Neural crest cell (in vitro differentiated cells): ENCODE measurements at places on chromosomes 13 and 19. TPM values are rescaled to one million over a fixed set of nuclear protein-coding genes. Genes with fewer than 3 reads are reported as not detected.

The WTIP gene
- 15.1 and 17.0 TPM in 2 replicates for total RNA-seq

The ZFP14 gene
- total RNA-seq: 10.6 and 12.3 TPM in 2 replicates

GRCh38 chr19:662207-662961 is 630 bp downstream of the RNF126 start:
- H3K27me3 ChIP-seq: peaks cover 5% of the 10 kb centered on the region
- peaks cover 2% of the 10 kb centered on the region for H3K36me3 ChIP-seq
- peak overlapping the region; percentile 86 for H3K4me3 ChIP-seq
- no peak overlapping the region for H3K27ac ChIP-seq

The ZNF540 gene
- total RNA-seq: 1.0 and 1.3 TPM in 2 replicates

The ANGPTL8 gene
- total RNA-seq: not detected in 2 replicates

DNA sequence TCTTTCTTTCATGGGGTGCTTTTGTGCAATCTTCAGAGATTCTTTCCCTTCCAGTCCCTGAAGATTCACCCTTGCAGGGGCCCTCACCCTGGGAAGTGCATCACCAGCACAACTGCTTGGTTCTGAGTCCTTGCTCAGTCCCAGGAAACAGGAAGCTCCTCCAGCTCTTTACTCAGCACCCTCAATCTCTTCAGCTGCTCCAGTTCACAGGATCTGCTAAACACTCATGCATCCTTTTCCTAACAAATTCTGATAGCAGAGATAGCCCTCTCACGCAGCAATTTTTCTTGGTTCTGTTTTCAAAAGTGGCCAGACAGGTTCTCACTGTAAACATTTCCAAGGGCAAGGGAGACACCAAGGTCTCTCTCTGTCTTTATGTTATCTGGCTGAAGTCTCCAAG is 823.1 kb downstream of the LIG4 start:
- no peak for DNase-seq
- H3K4me1 ChIP-seq: peaks cover 15% of the 10 kb centered on the region
- H3K27ac ChIP-seq: no peak overlapping the region
- no peaks in the 10 kb centered on the region for H3K27me3 ChIP-seq
- no peak overlapping the region for H3K4me3 ChIP-seq
- H3K36me3 ChIP-seq: no peaks in the 10 kb centered on the region

DNA sequence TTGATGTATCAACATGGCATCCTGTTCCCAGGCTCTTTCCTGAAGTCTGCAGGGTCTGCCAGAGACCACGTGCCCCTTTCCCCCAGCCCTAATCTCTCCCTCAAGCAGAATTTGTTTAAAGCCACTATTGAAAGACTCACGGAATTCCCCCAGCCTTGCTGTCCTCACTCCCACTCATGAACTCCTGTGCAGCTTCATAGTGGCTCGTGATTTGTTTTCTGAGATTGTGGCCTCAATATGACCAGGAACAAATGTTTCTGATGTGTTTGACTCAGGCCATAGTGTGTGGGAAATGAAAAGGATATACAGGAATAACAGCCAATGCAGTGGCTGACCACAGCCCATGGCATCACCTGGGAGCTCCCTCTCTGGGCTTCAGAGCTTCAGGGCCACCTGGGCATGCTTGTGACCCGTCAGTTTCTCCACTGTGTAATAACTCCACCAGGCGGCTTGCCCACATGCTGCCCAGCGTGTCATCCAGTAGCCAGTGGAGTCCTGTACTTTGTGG is 8.1 kb upstream of the SERPINE3 start:
- H3K36me3 ChIP-seq: no peaks in the 10 kb centered on the region
- no peak for DNase-seq
- no peak overlapping the region for H3K4me3 ChIP-seq

The ZIM2 gene
- not detected in 2 replicates for total RNA-seq

DNA sequence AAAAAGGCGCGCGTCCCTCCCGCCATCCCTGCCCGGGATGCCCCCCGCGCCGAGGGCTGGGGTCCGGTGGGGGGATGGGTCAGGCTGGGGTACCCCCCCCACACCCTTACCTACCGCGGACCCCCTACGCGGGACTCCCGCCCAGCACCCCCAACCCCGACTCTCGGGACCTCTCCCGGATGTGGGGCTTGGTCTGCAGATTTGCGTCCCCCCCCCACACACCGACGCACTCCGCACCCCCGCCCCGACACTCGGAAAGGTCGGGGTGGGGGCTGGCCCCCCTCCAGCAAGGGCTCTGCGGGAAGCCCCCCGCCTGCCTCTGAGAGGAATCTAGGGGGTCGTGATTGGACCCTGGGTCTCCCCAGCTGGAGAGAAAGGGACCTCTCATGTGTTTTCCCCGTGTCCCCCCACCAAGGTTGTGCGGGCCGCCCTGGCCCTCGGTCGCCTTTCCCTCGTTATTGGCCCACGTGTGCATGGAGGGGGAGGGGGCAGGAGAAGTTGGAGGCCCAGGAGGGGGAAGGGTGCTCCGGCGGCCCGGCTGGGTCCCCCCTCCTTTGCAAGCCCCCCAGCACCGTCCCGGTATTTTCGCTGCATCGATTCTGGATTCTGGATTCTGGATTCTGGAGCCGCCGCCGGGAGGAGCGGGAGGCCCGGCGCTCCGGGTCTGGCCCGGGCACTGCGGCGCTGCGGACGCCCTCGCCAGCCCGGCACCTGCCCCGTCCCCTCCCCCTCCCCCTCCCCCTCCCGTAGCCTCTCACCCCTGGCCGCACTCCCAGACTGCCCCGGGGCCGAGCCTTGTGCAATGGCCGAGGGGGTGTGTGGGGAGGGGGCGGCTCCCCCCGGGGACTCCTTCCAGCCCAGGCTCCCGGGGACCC is 607 bp downstream of the NFIC start:
- no peaks in the 10 kb centered on the region for H3K36me3 ChIP-seq
- H3K4me1 ChIP-seq: peaks cover 4% of the 10 kb centered on the region
- no peak for DNase-seq
- no peak overlapping the region for H3K27ac ChIP-seq

GRCh38 chr13:20161275-20161950 is 561 bp upstream of the GJA3 start:
- H3K27me3 ChIP-seq: peaks cover 86% of the 10 kb centered on the region
- peak overlapping the region; percentile 47 for H3K4me3 ChIP-seq
- DNase-seq: no peak
- no peak overlapping the region for H3K27ac ChIP-seq
- H3K4me1 ChIP-seq: peaks cover 13% of the 10 kb centered on the region

The ODAD3 gene
- 2.2 and 3.1 TPM in 2 replicates for total RNA-seq

- DNase-seq: no peak
- H3K36me3 ChIP-seq: peaks cover 3% of the 10 kb centered on the region
- H3K4me1 ChIP-seq: peaks cover 32% of the 10 kb centered on the region
- no peak overlapping the region for H3K4me3 ChIP-seq
These were observed 22.6 kb downstream of the KLHL26 start for GRCh38 chr19:18659281-18660050.

The MBNL2 gene
- total RNA-seq: 16.9 and 18.7 TPM in 2 replicates

GRCh38 chr19:31235806-31236205 is 113.4 kb downstream of the TSHZ3 start:
- no peak overlapping the region for H3K27ac ChIP-seq
- DNase-seq: no peak
- no peaks in the 10 kb centered on the region for H3K36me3 ChIP-seq
- H3K27me3 ChIP-seq: peaks cover 14% of the 10 kb centered on the region
- H3K4me3 ChIP-seq: no peak overlapping the region

The NXNL1 gene
- total RNA-seq: not detected in 2 replicates

The GPC5 gene
- 0.28 and 0.84 TPM in 2 replicates for total RNA-seq

The IRGC gene
- total RNA-seq: not detected in 2 replicates

GRCh38 chr19:49085020-49085867 is at the start of gene SNRNP70:
SNRNP70 (plus strand) TSS chr19:49085451; CDS start chr19:49086415, 964 bp downstream.
- peaks cover 8% of the 10 kb centered on the region for H3K27me3 ChIP-seq
- peak within 1 kb of the TSS; percentile 83 for H3K4me3 ChIP-seq
- H3K4me1 ChIP-seq: peaks cover 24% of the 10 kb centered on the region
- H3K36me3 ChIP-seq: peaks cover 7% of the 10 kb centered on the region
- peak; percentile 98 for DNase-seq
- H3K27ac ChIP-seq: peak within 1 kb of the TSS; percentile 99

DNA sequence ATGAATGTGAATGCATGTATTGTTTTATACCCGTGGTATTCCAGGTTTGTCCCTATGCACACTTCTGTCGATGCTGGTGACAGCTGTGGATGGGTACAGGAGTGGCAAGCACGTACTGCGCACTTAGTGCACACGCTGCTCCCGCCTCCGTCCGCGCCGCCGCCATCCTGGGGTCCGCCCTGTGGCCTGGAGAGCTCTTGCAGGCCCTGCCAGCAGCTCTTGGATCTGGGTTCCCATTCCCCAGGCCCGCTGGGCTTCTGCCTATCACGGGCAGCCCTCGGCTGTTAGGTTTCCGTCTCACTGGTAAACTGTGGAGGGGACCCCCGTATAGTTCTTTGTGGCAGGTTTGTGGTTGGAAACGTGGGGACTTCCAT is 4.0 kb downstream of the GNA11 start:
- H3K4me3 ChIP-seq: peak overlapping the region; percentile 62
- H3K36me3 ChIP-seq: no peaks in the 10 kb centered on the region
- DNase-seq: no peak
- peaks cover 16% of the 10 kb centered on the region for H3K4me1 ChIP-seq
- H3K27me3 ChIP-seq: no peaks in the 10 kb centered on the region
- no peak overlapping the region for H3K27ac ChIP-seq

The NANOS3 gene
- total RNA-seq: 0.73 and 1.6 TPM in 2 replicates

The CGB5 gene
- not detected in 2 replicates for total RNA-seq

DNA sequence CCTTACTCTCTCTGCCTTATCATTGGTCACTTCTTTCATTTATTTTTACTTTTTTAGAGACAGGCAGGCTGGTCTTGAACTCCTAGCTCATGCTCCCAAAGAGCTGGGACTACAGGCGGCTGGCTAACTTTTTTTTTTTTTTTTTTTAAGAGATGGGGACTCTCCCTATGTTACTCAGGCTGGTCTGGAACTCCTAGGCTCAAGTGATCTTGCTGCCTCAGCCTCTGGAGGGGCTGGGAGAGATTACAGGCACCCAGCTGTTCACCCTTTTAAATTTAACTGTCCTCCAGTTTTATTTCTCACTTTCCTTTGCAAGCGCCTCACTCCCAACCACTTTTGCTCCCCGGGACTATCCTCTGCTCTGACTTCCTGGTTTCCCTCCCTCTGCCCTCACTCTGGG is 5.6 kb upstream of the CLDN10 start:
- H3K27ac ChIP-seq: no peak overlapping the region
- H3K27me3 ChIP-seq: peaks cover 53% of the 10 kb centered on the region
- no peak overlapping the region for H3K4me3 ChIP-seq
- H3K4me1 ChIP-seq: peaks cover 4% of the 10 kb centered on the region
- no peak for DNase-seq
- no peaks in the 10 kb centered on the region for H3K36me3 ChIP-seq

The ZNF497 gene
- total RNA-seq: 8.4 and 9.1 TPM in 2 replicates

DNA sequence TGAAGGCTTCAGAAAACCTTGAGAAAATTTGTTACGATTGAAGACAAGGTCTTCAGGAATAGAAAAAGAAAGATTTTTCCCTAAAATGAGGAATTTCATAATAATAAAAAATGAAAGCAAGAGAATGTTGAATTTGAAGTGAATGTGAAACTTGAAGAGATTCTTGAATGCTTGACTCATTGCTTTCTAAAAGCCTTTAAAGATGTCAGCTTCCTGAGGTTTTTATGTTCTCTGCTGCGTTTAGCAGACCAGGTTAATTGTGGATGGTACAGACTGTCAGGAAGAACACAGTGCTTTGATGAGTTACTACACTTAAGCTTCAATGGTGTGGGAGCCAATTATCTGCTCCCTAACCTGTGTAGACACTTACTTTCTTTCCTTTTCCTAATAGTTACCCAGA is 96.3 kb upstream of the FNDC3A start:
- peaks cover 5% of the 10 kb centered on the region for H3K4me1 ChIP-seq
- peaks cover 30% of the 10 kb centered on the region for H3K27me3 ChIP-seq
- no peaks in the 10 kb centered on the region for H3K36me3 ChIP-seq
- no peak overlapping the region for H3K4me3 ChIP-seq

- no peak overlapping the region for H3K27ac ChIP-seq
- no peaks in the 10 kb centered on the region for H3K27me3 ChIP-seq
- no peaks in the 10 kb centered on the region for H3K4me1 ChIP-seq
- no peak overlapping the region for H3K4me3 ChIP-seq
- no peak for DNase-seq
These were observed 2411.1 kb downstream of the PCDH9 start for GRCh38 chr13:64819081-64819480.

GRCh38 chr19:47047763-47048405 is 540 bp downstream of the TMEM160 start:
- H3K27me3 ChIP-seq: peaks cover 2% of the 10 kb centered on the region
- H3K36me3 ChIP-seq: peaks cover 5% of the 10 kb centered on the region
- H3K4me1 ChIP-seq: peaks cover 14% of the 10 kb centered on the region
- peak overlapping the region; percentile 95 for H3K27ac ChIP-seq
- H3K4me3 ChIP-seq: peak overlapping the region; percentile 100
- DNase-seq: peak; percentile 72

DNA sequence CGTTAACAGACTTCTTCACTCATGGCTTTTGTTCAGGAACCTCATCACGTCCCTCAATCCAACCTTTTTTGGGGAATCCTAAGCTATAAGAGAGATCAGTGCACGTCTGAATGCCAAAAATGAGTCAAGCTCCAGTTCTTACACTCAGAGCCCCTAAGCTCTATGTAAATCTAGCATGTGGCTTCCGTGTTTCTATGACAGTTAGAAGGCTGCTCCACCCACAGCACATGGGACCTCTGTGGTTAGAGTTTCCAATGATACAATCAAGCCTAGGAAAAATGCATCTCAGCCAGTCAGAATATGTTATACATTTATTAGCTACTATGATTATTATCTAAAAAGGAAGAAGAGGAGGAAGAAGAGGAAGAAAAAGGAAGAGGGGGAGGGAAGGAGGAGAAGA is 135.9 kb downstream of the ENOX1 start:
- H3K4me1 ChIP-seq: peaks cover 7% of the 10 kb centered on the region
- no peak overlapping the region for H3K27ac ChIP-seq
- H3K4me3 ChIP-seq: no peak overlapping the region

DNA sequence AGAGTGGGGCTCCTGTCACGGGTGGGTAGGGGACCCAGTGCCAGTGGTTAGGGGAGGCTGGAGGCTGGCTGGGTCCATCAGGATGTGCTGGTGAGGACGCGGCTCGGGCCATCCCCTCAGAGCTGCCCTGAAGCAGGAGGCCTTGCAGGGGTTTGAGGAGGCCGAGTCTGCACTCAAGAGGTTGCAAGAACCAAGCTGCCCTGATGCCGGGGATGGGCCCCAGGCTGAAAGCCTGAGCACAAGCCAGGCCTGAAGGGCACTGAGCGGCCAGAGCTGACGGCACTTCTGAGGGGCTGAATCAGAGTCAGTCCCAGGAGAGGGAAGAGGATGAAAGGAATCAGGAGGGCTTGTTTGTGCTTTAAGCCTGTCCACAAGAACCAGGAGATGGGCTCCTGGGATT is 92.9 kb downstream of the RGCC start:
- H3K36me3 ChIP-seq: no peaks in the 10 kb centered on the region
- H3K4me1 ChIP-seq: peaks cover 51% of the 10 kb centered on the region
- H3K27ac ChIP-seq: no peak overlapping the region
- H3K4me3 ChIP-seq: no peak overlapping the region
- H3K27me3 ChIP-seq: no peaks in the 10 kb centered on the region
